ENCODE measurements at places on chromosomes 6 and 20.
A peak's percentile ranks its signal among the peaks of the same experiment; 100 is the strongest.

DNA sequence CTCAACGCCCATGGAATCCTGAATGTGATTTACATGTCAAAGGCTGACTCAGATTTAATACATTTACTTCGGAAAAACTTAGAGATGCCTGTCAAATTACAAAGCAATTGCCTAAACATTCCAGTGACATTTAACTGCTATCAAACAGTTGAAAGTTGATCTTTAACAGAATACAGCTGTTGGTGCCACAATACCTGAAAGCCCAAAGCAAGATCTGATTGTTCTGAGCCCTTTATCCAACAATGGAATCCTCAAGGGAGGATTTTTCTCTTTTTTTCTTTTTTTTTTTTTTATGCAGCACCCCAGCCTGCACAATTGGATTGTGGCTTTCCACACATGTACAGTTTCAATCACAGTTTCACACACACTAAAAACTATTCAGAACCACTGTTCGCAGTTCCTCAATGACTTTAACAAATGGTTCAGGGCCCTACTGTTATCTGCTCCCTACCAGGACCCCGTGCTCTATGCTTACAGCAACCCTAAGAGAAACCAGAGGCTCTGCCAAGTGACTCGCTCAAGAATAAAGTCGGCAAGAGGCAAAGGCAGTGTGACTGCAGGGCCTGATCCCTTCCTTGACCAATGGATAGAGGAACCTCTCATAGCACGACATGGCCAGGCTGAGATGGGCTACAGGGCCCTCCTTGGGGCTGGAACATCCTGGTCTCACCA is 33.3 kb downstream of the EPB41L2 start:
- no peak for DNase-seq

DNA sequence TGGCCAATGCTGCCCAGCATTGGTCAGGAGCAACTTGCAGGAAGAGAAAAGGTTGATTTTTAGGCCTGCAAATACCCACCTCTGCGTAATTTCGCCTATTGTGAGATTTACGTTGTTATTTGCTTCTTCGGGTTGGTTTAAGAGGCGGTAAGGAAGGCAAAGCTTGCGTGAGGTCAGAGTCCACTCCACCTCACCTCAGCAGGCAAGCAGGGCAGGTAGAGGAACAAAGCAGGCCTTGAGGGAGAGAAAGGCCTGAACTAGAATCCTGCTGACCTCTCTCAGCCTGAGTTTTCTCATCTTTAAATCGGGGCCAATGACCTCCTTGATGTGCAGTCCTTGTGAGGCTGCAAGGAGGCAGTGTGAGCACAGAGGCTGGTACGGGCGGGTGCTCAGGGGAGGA is 239.1 kb downstream of the CDC5L start:
- DNase-seq: no peak

DNA sequence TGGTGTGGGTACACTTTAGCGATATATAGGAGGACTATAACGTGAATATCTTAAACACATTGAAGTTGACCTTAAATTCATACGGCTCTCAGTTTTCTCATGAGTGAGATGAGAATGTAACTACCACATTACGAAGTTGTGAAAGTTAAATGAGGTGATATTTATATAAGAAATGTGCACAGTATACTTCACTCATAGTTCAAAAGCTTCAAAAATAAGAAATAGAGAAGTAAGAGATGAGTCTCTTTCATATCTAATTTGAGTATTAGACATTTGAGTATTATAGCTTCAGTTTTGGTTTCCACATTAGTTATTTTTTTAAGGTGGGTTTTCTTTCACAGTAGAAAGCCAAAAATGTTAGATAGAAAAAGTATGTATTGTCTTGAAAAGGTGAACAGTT is 183.3 kb downstream of the NKAIN2 start:
- no peak for DNase-seq

- DNase-seq: no peak
These were observed 7.2 kb downstream of the BTBD9 start for GRCh38 chr6:38632490-38632889.

DNA sequence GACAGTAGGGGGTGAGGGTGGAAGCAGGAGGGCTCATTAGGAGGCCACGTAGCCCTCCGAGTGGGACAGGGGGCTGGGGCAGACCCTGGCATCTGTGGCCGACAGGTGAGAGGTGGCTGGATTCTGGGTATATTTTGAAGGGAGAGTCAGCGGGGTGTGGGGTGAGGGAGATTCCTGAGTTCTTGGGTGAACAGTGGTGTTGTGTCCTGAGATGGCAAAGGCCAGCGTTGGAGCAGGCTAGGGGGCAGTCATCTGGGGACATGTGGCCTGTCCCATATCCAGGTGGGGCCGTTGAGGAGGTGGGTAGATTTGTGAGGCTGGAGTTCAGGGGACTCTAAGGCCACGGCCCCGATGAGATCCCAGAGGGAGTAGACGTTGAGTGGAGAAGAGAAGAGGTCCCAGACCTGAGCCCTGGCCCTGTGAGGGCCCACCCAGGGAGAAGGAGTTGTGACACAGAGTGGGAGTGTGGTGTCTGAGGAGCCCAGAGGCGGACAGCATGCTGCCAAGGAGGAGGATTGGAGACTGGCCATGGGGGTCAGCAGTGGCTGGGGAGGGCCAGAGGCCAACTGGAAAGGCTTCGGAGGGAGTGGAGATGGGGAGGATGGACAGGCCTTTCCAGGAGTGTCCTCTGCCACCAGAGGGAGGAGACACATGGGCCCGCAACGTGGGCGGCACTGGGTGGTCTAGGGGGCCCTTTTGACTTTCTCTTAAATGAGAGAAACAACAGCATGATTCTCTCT is 19.6 kb downstream of the PACSIN1 start:
- DNase-seq: no peak

GRCh38 chr6:30483677-30484279 is 5.5 kb upstream of the HLA-E start:
- DNase-seq: no peak

GRCh38 chr6:166800137-166800536 is 156.2 kb downstream of the RNASET2 start:
- DNase-seq: no peak

DNA sequence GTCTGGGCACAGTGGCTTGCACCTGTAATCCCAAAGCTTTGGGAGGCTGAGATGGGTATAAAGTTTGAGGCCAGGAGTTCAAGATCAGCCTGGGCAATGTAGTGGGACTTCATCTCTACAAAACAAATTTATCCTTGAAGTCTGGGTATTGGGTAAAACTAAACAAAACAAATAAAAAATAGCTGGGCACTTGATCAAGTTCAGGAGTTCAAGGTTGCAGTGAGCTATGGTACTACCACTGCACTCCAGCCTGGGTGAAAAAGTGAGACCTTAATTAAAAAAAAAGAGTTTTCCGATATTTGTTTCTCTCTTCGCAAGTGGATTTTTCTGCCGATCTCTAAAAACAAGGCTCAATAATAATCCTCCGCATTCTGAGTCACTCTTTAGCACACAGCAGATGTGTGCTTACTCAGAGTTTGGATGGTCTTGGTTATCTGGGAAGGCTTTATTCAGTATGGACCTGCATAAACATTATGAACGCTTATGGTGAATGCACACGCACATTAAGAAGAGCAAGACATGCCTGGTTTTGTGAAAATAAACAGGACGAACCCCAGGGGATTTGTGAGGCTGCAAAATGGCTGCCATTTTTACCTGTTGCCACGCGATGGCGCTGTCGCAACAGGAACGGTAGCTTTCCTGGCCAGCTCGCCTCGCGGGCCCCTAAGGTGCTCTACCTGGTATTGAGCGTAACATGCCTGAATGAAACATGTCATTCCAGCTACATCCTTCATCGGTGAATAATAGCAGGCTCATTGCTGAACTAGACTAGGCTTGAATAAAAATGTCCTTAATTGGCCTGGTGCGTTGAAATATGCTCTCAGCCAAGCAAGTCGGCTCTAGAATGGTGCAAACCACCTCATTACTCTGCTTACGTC is 6.0 kb downstream of the OPN5 start:
- DNase-seq: peak; percentile 60

DNA sequence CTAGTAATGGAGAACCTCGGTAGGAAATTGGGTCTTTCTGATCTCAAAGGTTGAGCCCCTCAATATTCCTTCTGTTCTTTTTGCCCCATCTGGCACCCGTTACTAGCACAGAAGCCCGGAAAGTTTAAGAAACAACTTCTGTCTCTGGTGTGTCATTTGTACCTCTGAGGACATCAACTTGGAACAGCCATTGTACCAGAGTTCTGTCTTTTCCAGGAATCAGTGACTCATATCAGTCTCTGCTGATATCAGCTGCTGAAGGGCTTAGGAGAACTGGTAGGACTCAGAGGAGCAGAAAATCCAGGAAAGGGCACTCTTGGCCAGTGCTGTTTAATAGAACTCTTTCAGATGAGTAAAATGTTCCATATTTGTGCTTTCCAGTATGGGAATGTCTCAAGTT is 78.3 kb upstream of the CHD6 start:
- no peak for DNase-seq

DNA sequence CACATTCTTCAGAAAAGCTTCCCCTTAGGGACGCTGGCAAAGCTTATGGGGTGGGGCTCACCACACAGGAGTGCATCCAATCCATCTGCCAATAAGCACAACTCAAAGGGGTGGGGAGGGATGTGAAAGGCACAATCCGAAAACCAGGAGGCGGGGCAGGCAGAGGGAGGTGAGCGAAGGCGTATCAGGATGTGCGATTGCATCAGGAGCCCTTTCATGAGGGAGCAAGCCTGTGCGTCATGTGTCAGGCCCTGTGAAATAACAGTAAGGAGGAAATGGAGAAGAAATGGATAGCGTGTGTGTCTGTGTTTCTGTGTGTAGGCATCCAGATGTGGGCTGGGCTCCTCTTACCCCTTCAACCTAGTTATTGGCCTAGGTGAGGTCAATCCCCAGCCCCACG is 382.4 kb upstream of the CDH4 start:
- DNase-seq: no peak

- DNase-seq: no peak
These were observed 5.5 kb downstream of the FOXQ1 start for GRCh38 chr6:1317302-1317815.

GRCh38 chr6:9487128-9487527 is 927.7 kb downstream of the TFAP2A start:
- DNase-seq: no peak

DNA sequence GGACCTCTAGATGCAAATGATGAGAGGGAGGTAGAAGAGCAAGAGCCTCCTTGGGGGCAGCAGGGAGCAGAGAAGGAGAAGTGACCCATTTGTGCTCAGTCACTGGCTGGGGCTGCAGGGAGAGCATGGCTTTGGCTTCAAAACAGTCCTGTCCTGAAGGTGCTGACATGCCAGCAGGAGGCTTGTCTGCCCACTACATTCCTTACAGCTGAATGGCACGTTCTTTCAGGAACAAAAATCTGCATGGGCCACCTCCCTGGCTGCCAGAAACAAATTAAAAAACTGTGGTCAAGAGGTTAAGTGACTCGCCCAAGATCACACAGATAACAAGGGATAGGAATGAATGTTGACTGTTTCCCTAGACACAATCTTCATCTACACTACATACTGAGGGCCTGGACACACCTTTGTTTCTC is 188.8 kb downstream of the HIVEP2 start:
- DNase-seq: no peak

DNA sequence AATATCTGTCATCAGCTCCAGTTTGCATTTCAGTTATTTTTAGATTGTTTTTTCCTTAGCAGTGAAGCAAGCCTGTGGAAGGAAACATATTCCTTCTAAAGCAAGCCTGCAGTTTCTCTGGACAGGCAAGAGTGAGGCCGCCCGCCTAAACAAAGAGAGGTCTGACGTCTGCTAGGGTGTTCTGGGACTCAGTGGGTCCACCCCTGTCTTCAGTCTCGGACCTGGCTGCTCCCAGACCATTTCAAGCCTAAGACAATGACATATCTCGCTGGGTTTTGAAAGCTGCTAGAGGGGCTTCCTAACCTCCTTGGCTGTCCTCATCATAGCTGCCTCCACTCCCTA is 36.8 kb upstream of the RNF24 start:
- no peak for DNase-seq

- no peak for DNase-seq
These were observed 180.7 kb downstream of the BTBD3 start for GRCh38 chr20:12098421-12098820.

- no peak for DNase-seq
These were observed 119.3 kb downstream of the ASCC3 start for GRCh38 chr6:100761841-100762240.

- no peak for DNase-seq
These were observed 39.6 kb downstream of the TPD52L1 start for GRCh38 chr6:125193208-125193607.

- DNase-seq: no peak
These were observed 106.0 kb downstream of the PRIM2 start for GRCh38 chr6:57423468-57423867.

DNA sequence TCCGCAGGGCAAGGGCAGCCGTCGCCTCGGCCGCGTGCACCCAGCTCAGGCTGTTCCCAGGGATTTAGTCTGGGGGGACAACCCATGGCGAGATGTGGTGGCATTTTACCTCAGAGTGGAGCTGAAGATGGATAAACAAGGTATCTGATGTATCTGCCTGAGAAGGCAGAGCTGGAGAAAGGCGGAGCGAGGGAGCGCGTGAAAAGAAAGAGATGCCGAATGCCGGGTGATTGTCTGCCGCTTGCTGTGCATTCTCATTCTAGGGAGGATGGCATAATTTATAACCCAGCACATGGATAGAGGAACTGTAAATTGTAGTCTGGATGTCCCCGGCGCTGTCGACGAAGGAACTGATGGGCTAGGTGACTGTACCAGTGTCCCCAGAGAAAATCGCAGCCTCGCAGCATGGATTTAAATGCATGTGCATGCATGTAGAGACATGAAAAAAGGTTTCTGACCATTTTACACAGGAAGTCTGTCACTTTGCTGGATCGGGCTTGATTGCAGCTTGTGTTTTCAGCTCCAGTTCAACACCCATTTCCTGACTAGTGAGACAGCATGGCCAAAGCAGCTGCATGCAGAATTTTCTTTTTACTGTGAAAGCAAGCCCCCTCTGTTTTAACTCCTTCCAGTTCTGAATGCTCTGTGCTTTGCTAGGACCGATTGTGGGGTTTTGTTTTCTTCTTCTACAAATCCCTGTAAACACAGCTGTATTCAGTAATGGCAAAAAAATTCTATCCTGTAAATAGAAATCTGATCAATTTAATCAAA is 149.7 kb downstream of the PRL start:
- DNase-seq: peak; percentile 26

GRCh38 chr20:43726811-43727338 is at the start of gene GTSF1L:
Gene GTSF1L (minus strand): TSS chr20:43727002. CDS start chr20:43726694, 308 bp downstream.
- DNase-seq: no peak

DNA sequence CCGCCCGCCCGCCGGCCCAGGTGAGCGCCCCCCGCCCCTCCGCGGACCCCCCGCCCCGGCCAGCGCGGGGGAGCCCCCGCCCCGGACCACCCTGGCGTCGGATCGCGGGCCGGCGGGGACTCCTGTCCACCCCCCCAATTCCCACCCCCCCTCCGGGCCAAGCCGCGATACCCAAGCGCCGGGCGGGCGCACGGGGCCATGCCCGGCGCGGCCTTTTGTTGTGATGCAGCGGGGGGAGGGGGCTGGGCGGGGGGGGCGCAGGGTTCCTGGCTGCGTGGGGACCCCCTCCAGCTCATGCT is 245 bp downstream of the SRC start:
- DNase-seq: no peak
